ENCODE measurements at places on chromosomes 5 and 9. TPM values are rescaled to one million over a fixed set of nuclear protein-coding genes. Genes with fewer than 3 reads are reported as not detected.

- DNase-seq = no peak
Measured at GRCh38 chr9:96052686-96053085, 177.2 kb downstream of the ERCC6L2 start.

GRCh38 chr5:51651476-51651875 is 268.2 kb downstream of the ISL1 start:
- peak; percentile 19 for DNase-seq

- DNase-seq = no peak
Measured at GRCh38 chr9:79408617-79409016, 163.1 kb upstream of the TLE4 start.

The ZBED3 gene
- 31.0 TPM for polyA plus RNA-seq

DNA sequence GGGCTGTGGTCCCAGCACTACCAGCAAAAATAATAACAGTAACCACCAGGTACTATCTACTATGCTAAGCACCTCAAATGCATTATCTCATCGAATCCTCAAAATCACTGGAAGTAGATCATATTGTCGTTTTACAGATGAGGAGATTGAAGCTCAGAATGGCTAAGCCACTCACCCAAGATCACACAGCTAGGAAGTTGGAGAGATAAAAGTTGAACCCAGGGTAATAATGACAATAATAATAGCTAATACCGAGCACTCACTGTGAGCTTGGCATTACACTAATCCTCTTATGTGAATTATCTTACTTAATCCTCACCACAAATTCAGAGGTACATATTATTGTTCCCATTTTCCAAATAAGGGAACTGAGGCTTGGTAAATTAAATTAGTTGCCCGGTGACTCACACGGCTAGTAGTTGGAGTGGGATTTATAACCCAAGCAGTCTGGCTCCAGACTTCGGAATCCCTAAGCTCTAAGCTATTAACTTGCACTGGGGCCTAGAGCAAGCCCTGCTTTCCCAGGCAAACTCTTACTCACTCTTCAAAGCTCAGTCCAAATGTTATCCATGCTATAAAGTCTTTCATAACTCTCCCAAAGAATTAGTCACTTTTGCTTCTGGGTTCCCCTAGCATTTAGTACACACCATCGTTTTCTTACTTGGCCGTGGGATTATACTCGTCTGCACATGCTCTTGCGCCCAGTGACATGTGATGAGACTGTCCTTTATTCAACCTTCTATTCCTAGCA is 3.8 kb downstream of the ARSI start:
- DNase-seq = no peak

DNA sequence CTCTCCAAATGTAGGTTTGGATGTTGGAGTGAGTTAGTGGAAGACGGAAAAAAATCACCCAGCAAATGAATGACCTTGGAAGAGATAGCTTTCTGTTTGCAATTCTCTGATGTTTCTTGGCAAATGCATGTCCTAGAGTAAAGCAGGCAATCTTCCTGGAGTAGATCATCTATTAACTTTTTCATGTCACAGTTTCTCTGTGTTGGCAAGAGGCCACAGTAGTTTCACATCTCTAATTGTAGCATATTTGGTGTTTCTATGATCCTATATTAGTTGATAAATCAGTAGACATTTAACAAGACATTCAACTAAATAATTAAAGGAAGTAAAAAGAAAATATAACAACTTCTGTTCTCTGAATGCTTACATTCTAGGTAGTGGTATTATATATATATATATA is 138.2 kb upstream of the MINAR2 start:
- DNase-seq = no peak

DNA sequence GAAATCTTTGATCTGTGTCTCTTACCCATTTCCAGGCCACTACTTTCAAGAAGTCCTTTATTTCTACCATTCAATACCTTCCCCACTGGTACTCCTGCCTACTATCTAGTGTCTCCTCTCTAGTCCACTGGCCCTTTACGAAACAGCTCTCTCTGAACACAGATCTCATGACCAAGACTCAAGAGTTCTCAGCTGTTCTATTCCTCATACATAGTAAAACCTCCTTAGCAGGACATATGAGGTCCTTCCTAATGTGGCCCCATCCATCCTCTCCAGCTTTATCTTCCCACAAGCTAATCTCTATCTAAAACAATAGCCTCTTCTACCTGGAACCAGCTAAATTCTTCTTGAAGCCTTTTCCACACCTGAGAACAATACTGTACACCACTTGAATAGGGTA is 2.6 kb downstream of the TEX10 start:
- no peak for DNase-seq

- DNase-seq = no peak
Measured at GRCh38 chr9:84781931-84782866, 112.7 kb downstream of the NTRK2 start.

The TAF11L7 gene
- not detected for polyA plus RNA-seq

DNA sequence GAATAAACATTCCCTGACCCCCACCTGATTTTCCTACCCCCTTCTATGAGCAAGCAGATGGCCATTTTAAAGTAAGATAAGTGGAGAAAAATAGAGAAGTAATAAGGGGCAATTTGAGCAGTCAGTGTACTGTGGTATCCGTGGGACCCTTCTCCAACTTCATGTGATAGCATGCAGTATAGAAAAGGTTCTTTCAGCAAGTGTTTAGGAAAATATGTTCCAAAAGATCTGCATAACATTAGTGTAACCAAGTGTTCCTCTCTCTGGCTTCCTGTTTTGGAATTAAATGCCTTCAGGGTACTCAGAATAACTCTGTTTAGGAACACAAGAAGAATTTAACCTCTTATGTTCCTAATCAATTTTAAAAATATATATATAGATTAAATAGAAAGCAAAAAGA is 134.9 kb downstream of the ATG10 start:
- no peak for DNase-seq

The HNRNPAB gene
- 141 TPM for polyA plus RNA-seq

GRCh38 chr5:150266871-150267291 is 22.7 kb downstream of the CAMK2A start:
- no peak for DNase-seq

- no peak for DNase-seq
Measured at GRCh38 chr5:55004729-55005128, 19.3 kb upstream of the GZMK start.

The DRD1 gene
- not detected for polyA plus RNA-seq

DNA sequence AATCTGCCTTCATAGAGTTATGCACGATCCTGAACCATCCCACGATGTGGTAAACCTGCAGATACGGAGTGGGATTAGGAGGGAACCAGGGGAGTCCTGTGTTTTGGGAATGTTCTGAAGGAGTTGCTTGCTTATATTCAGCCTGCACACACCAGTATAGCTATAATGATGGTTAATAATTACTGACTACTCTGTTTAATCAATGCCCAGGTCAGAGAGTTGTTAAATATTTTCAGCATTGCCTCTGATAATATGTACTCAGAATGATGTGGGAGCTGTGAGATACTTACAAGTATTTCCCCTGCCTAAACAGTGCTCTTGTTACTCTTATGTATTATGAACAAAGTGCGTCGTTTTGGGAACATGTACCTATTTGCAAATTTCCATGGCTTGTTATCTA is 34.8 kb upstream of the STK32A start:
- DNase-seq = no peak

- DNase-seq = no peak
Measured at GRCh38 chr9:6956879-6957278, 199.1 kb downstream of the KDM4C start.

The ZSWIM6 gene
- polyA plus RNA-seq = 22.3 TPM
